Suprapubic skin (tissue), 4 donors: ENCODE measurements at places on chromosomes 6 and 20. TPM values are rescaled to one million over a fixed set of nuclear protein-coding genes. Genes with fewer than 3 reads are reported as not detected.

DNA sequence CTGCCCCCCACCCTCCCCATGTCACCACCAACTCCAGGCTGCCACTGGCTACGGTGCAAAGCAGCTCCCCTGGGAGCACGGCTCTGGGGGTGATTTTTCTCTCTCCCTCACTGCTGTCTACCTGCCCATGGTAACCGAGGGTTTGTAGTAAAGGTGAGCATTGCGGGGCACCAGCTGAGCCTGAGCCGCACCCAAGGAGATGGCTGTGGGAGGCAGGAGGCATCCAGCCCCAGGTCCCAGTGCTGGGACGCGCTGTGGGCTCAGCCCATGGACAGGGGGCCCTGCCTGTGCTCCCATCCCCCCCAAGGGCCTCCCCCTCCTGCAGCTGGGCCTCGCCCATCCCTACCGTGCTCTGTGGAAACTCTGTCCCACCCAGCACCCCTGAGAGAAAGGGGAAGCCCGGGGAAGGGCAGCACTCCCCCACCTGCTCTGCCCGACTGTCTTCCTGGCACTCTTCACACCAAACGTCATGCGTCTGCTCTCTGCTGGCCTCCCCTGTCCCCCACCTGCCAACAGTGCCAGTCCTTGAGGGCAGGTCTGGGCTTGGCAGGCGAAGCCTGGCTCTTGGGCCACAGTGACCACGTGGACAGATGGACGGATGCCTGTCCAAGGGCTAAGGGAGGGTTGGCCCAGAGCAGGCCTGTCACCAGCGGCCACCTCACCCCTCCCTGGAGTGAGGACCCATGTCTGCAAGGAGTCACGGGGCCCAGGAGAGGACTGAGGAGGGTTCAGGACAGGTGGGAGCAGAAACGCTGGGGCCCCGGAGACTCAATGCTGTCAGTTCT, 3.8 kb upstream of the CHRNA4 start:
- H3K27ac ChIP-seq: no peak overlapping the region
- H3K36me3 ChIP-seq: no peaks in the 10 kb centered on the region
- H3K4me3 ChIP-seq: no peak overlapping the region

- H3K4me3 ChIP-seq: no peak overlapping the region
- DNase-seq: no peak
- H3K4me1 ChIP-seq: peaks cover 17% of the 10 kb centered on the region
- no peaks in the 10 kb centered on the region for H3K27me3 ChIP-seq
- H3K36me3 ChIP-seq: peaks cover 88% of the 10 kb centered on the region
These were observed 10.1 kb downstream of the CD164 start for GRCh38 chr6:109372130-109372529.

The KCNQ2 gene
- total RNA-seq: not detected

DNA sequence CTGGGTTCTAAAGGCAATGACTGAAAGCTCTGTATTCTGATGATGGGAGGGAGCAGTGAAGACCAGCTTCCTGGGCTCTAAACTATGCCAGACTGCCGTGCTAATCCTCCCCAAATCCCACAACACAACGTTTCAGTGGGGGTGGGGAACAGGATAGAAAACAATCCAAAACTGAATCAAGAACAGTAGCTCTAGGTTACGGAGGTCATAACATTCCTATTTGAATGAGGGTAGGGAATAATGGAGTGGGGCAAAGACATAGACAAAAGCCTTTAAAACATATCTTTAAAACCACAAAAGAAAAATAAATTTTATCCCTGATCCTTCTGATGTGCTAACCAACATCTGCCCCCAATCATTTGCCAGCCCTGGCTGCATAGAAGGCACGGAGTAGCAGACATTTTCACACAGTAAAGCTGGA, 7.8 kb downstream of the USP49 start:
- no peak overlapping the region for H3K4me3 ChIP-seq
- no peaks in the 10 kb centered on the region for H3K4me1 ChIP-seq
- no peaks in the 10 kb centered on the region for H3K36me3 ChIP-seq
- DNase-seq: no peak

DNA sequence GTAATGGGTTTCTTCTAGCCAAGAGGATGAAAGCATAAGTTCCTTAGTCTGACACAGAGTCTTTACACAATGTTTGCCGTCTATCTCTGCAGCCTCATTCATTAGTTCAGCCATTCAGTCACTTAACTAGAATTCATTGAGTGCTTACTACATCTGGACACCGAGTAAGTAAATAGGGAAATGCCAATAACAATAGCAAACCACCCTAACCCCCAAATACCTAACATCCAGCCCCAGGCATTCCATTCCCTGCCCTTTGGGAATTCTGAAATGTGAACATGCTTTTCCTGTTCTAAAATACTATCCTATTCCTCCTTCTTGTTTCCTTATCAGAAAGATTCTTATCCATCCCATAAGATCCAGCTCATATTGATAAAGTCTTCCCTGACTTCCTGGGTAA, 277.6 kb upstream of the RNF217 start:
- no peaks in the 10 kb centered on the region for H3K27me3 ChIP-seq
- no peaks in the 10 kb centered on the region for H3K36me3 ChIP-seq
- DNase-seq: no peak
- H3K4me3 ChIP-seq: no peak overlapping the region
- no peak overlapping the region for H3K27ac ChIP-seq
- H3K4me1 ChIP-seq: no peaks in the 10 kb centered on the region

DNA sequence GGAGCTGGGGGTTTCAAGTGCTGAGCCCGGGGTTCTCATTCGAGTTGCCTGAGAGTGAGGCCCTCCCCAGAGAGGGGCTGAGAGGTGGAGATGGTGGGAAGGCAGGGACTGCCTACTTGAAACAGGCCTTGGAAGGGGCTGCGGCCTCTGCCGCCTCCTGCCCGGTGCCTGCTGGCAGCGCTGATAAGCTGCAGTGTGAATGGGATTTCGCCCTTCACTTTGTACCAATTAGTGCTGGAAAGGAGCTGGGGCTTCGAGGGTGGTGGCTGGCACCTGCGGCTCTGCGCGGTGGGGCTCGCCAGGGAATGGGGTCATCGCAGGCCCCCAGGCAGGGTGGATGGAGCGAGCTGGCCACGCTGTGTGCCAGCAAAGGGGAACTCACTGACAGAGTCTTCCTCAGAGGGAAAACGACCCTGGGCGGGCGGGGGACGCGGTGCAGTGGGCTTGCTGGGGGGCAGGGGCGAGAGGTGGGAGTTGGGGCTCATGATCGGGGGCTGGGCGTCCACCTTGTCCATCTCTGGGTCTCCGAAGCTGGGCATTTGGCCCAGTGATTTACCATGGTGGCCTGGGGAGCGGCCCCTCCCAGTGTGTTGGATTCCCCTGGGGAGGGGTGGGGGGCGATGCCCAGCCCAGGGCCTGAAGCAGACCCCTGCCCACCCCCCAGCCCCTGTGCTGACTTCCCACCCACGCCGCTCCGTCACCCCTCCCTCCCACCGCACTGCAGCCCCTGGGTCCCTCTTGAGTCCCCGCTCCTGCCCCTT, 22.9 kb downstream of the COL20A1 start:
- no peaks in the 10 kb centered on the region for H3K36me3 ChIP-seq
- DNase-seq: no peak
- H3K27ac ChIP-seq: no peak overlapping the region

- H3K36me3 ChIP-seq: no peaks in the 10 kb centered on the region
- no peak for DNase-seq
- no peaks in the 10 kb centered on the region for H3K4me1 ChIP-seq
- no peak overlapping the region for H3K27ac ChIP-seq
These were observed 46.0 kb upstream of the DOK5 start for GRCh38 chr20:54429364-54429763.

- H3K36me3 ChIP-seq: no peaks in the 10 kb centered on the region
- H3K4me1 ChIP-seq: peaks cover 3% of the 10 kb centered on the region
- no peak overlapping the region for H3K27ac ChIP-seq
- no peaks in the 10 kb centered on the region for H3K27me3 ChIP-seq
These were observed 226.6 kb downstream of the HACE1 start for GRCh38 chr6:104633125-104633524.

DNA sequence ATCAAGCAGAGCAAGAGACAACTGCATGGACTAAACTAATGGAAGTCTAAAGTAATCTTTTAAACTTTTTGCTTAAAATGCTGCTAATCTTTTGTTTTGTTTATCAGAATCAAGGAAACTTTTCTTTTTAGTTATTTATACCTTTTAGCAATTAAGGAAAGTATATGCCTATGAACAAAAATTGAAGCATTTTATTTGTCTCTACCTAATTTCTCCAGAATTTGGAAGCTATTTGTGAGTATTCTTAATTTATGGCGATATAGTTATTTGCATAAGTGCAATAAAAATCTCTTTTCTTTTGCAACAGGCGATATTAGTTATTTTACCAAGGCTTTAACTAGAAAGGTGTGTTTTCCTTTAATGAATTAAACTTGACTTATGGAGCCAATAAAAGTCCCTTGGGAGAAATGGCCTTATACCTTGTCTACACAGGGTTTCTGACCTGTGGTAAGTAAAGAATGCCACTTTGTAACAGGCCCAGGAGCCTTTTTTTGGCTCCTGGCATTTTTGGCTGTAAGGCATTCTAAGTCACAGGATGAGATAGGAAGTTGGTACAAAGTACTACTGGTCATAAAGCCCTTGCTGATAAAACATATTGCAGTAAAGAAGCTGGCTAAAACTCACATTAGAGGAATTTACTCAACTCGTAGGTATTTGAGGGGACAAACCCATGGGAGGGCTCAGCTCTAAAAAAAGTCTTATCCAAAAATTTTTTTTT, 37.2 kb downstream of the TMEM14A start:
- no peaks in the 10 kb centered on the region for H3K36me3 ChIP-seq
- no peak overlapping the region for H3K27ac ChIP-seq
- DNase-seq: no peak

The CPNE5 gene
- 1.2 TPM for total RNA-seq

GRCh38 chr6:18509871-18510643, 122.9 kb downstream of the RNF144B start:
- H3K4me1 ChIP-seq: no peaks in the 10 kb centered on the region
- DNase-seq: no peak
- H3K27ac ChIP-seq: no peak overlapping the region
- H3K4me3 ChIP-seq: no peak overlapping the region
- H3K27me3 ChIP-seq: no peaks in the 10 kb centered on the region
- H3K36me3 ChIP-seq: no peaks in the 10 kb centered on the region

GRCh38 chr6:119671105-119671504, 321.5 kb upstream of the MAN1A1 start:
- H3K36me3 ChIP-seq: no peaks in the 10 kb centered on the region
- no peak overlapping the region for H3K27ac ChIP-seq
- no peak overlapping the region for H3K4me3 ChIP-seq
- DNase-seq: no peak
- H3K4me1 ChIP-seq: peaks cover 4% of the 10 kb centered on the region

The MYL9 gene
- 34.0 TPM for total RNA-seq

- H3K27me3 ChIP-seq: no peaks in the 10 kb centered on the region
- H3K4me3 ChIP-seq: no peak overlapping the region
- no peak overlapping the region for H3K27ac ChIP-seq
- no peaks in the 10 kb centered on the region for H3K36me3 ChIP-seq
These were observed 390.6 kb upstream of the ID4 start for GRCh38 chr6:19446570-19446969.

DNA sequence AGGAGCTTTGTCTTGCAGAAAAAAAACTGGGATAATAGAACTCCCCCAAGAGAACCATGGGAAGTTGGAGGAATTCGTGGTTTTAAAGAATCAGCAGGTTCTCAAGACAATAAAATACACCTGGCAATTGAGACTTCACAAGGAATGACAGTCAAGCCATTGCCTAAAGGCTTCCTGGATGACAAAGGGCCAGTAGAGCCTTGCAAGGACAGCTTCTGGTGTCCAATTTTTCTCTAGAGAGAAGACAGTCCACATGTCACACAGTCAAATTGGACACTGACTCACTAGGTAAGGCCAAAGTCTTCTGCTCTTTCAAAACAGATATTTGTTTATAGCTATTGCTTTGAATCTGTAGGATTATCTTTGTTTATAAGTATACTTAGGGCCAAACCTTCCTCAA, 80.3 kb upstream of the BMP5 start:
- H3K36me3 ChIP-seq: no peaks in the 10 kb centered on the region
- no peak overlapping the region for H3K4me3 ChIP-seq
- DNase-seq: no peak
- no peaks in the 10 kb centered on the region for H3K27me3 ChIP-seq
- H3K4me1 ChIP-seq: peaks cover 5% of the 10 kb centered on the region

DNA sequence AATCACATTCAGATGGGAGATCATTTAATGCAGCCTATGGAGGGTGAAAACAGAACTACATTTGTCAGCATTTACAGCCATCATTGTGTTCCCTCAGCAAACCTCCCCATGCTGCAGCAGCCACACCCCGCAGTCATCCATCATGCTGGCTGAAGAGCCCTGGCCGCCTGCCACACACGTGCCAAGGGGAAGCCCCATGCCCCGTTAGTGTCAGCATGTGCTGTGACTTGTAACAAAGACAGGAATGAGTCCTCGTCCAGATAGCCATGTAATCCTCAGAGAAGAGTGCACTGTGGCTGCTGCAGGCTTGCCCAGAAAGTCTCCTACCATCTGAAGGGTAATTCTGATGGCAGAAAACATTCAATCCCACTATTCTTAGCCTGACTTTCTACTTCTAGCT, 1097.8 kb downstream of the KIF16B start:
- H3K4me3 ChIP-seq: no peak overlapping the region
- no peak overlapping the region for H3K27ac ChIP-seq

- no peaks in the 10 kb centered on the region for H3K4me1 ChIP-seq
- no peak overlapping the region for H3K27ac ChIP-seq
- H3K36me3 ChIP-seq: no peaks in the 10 kb centered on the region
These were observed 116.5 kb upstream of the EEF1E1 start for GRCh38 chr6:8218861-8219260.

DNA sequence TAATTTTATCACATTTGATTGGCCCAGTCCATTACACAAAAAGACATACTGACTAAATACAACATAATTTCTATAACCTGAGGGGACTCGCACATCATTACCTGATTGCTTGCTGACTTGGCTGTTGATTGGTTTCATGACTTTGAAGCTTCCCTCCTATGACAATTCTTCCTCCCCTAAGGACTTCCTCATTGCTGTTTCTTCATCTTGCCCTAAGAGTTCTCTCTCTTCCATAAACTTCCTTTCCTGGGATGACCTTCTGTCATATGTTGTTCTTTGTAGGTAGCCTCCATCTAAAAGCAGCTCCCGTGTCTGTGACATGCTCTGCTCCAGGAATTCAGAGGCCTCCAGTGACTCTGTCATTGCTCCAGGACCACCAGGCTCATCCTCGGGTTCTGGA, 22.6 kb downstream of the RSPH3 start:
- H3K4me3 ChIP-seq: no peak overlapping the region
- H3K36me3 ChIP-seq: peaks cover 37% of the 10 kb centered on the region
- no peak for DNase-seq
- H3K27ac ChIP-seq: no peak overlapping the region
- H3K27me3 ChIP-seq: no peaks in the 10 kb centered on the region

DNA sequence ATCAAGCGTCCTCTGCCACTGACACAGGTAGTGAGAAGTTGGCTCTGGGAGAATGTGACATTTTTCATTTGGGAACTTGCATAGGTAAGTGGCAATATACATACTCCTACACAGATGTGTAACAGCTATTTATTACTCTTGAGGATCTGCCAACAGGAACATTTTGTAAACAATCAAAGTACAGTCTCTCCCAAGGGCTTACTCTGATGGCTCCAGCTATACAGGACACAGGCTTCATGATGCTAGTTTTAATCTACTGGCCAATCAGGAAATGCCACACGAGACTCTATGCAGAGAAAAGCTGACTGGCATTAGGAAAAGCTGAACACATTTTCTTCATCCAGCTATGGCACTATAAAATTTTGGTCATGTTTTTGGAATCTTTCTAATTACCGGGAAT, 57.8 kb downstream of the POPDC3 start:
- H3K4me3 ChIP-seq: no peak overlapping the region
- no peaks in the 10 kb centered on the region for H3K4me1 ChIP-seq
- H3K27me3 ChIP-seq: no peaks in the 10 kb centered on the region
- DNase-seq: no peak
- no peaks in the 10 kb centered on the region for H3K36me3 ChIP-seq
